ENCODE measurements at places on chromosomes 4 and X.

GRCh38 chr4:37879365-37879764 lies 11.5 kb upstream of the TBC1D1 start:
- no peaks in the 10 kb centered on the region for H3K4me1 ChIP-seq
- no peak overlapping the region for H3K27ac ChIP-seq
- peaks cover 14% of the 10 kb centered on the region for H3K27me3 ChIP-seq
- H3K36me3 ChIP-seq, result no peaks in the 10 kb centered on the region

DNA sequence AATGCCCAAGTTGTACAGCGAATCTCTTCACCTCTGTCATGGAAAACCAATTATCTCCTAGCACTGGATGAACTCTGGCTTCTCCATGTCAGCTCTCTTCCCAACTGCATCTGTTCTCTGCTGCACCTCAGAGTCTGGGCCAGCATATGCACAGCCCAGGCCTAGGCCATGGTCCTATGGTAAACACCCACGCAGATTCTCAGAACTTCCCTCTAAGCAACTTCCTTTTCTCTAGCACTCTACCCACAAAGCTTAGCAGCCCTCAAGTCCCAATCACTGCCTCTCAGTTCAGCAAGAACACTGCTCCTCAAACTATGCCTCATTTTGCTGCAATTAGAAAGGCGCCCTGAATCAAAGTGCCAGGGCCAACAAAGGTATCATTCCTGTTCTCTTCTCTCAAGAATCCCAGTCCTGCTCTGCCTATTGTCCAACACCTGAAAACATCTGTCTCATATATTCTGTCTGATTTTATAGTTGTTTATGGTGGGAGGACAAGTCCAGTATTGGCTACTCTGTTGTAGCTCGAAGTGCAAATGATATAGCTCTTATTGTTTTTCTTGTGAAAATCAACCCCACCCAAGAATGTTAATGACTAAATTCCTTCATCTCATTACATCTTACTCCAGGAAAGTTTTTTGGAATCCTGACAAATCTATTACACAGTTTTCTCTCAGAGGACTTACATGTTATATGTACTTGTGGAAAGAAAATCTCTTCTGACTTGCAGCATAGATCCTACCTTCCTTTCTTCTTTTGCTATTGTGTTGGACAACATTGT lies 85.4 kb downstream of the DCHS2 start:
- H3K36me3 ChIP-seq, result no peaks in the 10 kb centered on the region
- H3K4me3 ChIP-seq, result no peak overlapping the region
- no peak overlapping the region for H3K27ac ChIP-seq
- DNase-seq, result no peak
- peaks cover 5% of the 10 kb centered on the region for H3K27me3 ChIP-seq

DNA sequence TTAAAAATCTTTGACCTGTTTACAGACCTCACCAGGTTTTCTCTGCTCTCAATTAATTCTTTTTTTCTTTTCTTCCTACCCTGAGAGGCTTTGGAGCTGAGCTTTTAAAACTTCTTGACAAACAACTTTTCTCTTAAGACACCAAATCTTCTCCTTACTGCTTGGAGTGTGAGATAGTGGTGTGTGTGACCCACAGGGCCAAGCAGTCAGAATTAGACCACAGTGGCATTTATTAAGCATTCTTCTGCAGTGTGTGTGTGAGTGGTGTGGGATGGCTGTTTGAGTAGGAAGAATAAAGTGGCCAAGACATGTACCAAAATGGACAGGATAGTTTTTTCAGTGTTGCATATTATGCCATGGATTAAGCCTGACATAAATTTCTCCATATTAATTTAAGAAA lies 665.1 kb downstream of the RAPGEF2 start:
- H3K36me3 ChIP-seq, result no peaks in the 10 kb centered on the region
- no peaks in the 10 kb centered on the region for H3K4me1 ChIP-seq
- no peak overlapping the region for H3K27ac ChIP-seq
- H3K27me3 ChIP-seq, result no peaks in the 10 kb centered on the region
- no peak for DNase-seq

DNA sequence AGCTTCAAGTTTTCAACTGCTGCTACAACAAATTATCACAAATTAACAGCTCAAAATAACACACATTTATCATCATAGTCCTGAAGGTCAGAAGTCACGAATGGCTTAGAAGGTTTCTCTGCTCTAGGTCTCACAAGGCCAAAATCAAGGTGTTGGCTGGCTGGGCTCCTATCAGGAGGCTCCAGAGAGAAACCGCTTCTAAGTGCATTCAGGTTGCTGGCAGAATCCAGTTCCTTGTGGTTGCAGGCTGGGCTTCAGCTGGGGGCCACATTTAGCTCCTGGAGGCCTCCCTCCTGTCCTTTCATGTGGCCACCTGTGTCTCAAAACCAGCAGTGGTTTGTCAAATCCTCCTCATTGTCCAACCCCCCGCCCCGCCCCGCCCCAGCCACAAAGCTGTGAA lies 15.4 kb downstream of the MRFAP1 start:
- no peaks in the 10 kb centered on the region for H3K4me1 ChIP-seq
- no peak overlapping the region for H3K4me3 ChIP-seq
- H3K27ac ChIP-seq, result no peak overlapping the region
- no peak for DNase-seq
- no peaks in the 10 kb centered on the region for H3K36me3 ChIP-seq

DNA sequence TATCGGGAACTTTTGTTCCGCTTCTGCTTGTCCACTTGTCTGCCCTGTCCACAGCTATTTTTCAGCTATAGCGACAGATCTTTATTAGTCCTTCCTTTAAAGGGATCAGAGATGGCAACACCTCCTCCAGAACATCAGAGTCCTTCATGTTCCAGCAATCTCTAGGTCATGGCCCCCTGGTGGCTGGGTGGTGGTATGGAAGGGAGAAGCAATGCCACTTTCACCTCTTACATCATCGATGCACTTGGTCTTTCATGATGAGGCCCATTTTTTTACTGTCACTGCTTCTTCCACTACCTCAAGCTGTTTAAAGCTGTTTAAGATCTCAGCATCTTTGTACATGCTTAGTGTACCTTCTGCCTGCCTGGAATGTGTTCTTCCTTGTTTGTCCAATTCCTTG lies 106.7 kb downstream of the ARHGAP6 start:
- H3K27ac ChIP-seq, result no peak overlapping the region
- no peaks in the 10 kb centered on the region for H3K36me3 ChIP-seq
- H3K4me3 ChIP-seq, result no peak overlapping the region
- H3K27me3 ChIP-seq, result no peaks in the 10 kb centered on the region
- no peaks in the 10 kb centered on the region for H3K4me1 ChIP-seq
- no peak for DNase-seq

GRCh38 chr4:171583790-171584189 lies 229.4 kb upstream of the GALNTL6 start:
- H3K4me1 ChIP-seq, result no peaks in the 10 kb centered on the region
- DNase-seq, result no peak
- no peaks in the 10 kb centered on the region for H3K36me3 ChIP-seq
- H3K4me3 ChIP-seq, result no peak overlapping the region
- H3K27ac ChIP-seq, result no peak overlapping the region
